ENCODE measurements at places on chromosomes 3 and 15.

DNA sequence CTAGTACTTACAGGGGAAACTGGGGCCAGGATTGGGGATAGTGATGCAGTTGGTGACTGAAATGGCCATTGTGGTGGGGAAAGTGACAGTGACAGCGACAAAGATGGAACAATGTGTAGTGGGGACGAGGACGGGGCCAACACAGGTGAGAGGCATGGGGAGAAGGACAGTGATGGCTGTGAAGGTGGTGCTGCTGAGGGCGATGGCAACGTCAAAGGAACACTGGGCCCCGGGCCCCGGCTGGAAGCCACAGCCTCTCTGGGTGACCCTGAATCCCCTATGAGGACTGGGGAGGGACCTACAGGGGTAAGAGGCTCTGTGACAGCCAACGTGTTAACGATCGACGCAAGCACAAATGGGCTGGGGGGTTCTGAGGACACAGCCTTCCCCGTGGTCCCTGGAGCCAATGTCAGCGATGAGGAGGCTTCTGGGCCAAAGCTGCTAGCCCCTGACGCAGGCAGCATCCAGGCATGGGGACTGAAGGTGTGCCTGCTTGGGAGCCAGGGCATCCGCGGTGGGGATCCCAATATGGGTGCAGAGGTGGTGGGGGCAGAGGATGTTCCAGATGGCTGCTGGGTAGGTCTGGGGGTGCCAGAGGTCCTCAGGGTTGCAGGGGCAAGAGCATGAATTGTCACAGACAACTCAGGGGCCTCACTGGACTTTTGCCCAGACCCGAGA, 25.2 kb upstream of the GOLGA6C start:
- DNase-seq, result no peak

GRCh38 chr15:89822611-89822950, 7.9 kb upstream of the ANPEP start:
- no peak for DNase-seq

DNA sequence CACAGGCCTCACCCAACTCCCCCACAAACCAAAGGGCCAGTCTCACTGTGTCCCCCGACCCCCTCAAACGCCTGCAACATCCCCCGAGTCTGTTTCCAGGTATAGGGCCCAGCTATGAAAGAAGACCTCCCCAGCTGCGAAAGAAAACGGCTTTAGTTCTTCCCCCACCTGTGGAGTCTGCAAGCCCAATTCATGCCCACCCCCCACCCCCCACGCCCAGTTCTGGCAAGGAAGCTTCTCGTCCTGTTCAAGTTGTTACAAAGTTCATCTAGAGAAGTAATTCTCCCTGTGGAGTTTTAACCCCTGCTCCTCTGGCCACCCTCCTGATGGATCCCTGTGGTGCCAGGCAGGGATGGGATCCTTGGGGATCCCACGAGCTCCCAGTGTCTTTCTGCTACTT, 54.4 kb downstream of the CCDC66 start:
- DNase-seq, result no peak

DNA sequence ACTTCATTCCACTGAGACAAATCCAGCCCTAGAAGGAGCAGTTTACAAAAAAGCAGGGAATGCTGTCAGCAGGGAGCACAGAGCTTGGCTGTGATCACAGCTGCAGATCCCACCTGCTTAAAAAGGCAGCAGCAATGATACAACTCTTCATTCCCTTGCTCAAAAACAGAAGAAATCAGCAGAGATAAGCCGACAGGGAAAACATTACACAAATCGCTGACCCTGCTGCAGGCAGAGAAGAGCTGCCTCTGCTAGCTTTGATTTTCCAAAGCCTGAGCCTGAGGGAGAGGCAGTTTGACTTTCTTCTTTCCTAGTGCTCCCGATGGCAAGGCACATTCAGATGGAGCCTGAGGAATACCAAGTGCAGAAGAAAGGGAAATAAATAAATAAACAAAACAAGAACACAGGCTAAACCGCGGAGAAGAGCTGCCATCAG, 80.2 kb downstream of the SHQ1 start:
- no peak for DNase-seq

GRCh38 chr15:69475769-69476358, 23.2 kb downstream of the RPLP1 start:
- peak; percentile 56 for DNase-seq

DNA sequence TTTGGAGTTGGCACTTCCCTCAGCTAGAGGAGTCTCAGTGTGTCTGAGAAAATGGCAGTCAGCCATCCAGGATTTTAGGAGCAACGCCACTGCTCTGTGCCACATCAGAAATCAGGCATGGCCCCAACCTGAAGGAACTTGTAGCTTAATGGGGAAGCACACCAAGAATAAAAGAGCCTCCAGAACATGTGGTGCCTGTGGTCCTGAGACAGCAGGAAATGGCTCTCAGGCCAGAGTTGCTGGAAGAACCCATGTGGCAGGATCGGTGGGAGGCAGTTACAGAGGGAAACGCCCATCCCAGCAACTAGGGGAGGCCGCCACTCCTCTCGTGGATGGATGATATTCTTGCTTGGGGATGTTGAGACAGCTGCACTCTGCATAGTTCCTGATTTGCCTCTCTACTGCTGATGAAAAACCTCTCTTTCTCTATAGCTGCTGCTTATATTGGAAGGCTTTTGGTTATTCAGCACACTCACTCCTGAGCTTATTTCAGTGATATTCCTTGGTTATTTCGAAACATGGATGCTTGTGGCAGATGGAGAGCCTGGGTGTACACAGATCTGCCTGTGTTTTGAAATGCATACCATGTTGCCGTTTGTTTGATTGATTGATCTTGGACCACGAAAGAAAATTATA, 52.4 kb downstream of the KLHL25 start:
- no peak for DNase-seq

DNA sequence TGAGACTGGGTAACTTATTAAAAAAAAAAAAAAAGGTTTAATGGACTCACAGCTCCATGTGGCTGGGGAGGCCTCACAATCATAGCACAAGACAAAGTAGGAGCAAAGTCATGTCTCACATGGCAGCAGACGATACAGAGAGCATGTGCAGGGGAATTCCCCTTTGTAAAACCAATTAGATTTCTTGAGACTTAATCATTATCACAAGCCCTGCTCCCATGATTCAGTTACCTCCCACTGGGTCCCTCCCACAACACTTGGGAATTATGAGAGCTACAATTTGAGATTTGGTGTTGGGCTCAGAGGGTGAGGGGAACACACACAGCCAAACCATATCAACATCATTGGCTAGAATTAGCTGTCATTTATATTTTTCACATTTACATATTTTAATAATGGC, 221.0 kb downstream of the RSRC1 start:
- DNase-seq, result no peak

GRCh38 chr15:72888811-72889210, 105.3 kb upstream of the ADPGK start:
- no peak for DNase-seq

GRCh38 chr3:59998058-59998457, 948.2 kb upstream of the CFAP20DC start:
- DNase-seq, result no peak

GRCh38 chr15:68683026-68683425, 104.2 kb downstream of the CORO2B start:
- DNase-seq, result no peak

GRCh38 chr15:59532770-59533379, 78.7 kb upstream of the GCNT3 start:
- peak; percentile 84 for DNase-seq

GRCh38 chr3:53773021-53773436, 73.2 kb downstream of the CHDH start:
- no peak for DNase-seq

- DNase-seq, result peak; percentile 33
Measured at GRCh38 chr3:182837855-182838454, 44.7 kb downstream of the ATP11B start.

GRCh38 chr3:98564282-98565005, 29.0 kb downstream of the CPOX start:
- peak; percentile 79 for DNase-seq

GRCh38 chr15:91380114-91380513, 280.1 kb downstream of the SV2B start:
- no peak for DNase-seq

GRCh38 chr3:134394380-134394779, 20.1 kb upstream of the AMOTL2 start:
- no peak for DNase-seq

DNA sequence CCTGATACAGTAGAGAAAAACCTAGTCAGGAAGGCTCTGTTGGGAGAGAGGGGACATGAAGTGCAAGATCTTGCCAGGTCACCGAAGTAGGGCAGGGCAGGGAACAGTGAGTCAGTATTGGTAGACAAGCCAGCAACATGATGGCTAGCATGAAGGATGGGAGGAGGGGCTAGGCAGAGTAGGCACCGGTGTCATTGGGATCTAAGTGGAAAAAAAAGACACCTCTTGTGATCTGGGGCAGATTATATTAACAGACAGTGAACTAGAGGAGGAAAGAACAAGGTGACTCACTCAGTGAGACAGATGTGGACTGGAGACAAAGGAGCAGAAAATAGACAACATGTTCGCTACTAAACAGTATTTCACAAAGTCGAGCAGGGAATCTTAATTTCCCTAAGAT, 149.2 kb upstream of the SLC24A5 start:
- DNase-seq, result no peak

GRCh38 chr3:40691452-40691861, 166.7 kb downstream of the ZNF621 start:
- no peak for DNase-seq

- no peak for DNase-seq
Measured at GRCh38 chr15:38398134-38398533, 55.8 kb upstream of the FAM98B start.

DNA sequence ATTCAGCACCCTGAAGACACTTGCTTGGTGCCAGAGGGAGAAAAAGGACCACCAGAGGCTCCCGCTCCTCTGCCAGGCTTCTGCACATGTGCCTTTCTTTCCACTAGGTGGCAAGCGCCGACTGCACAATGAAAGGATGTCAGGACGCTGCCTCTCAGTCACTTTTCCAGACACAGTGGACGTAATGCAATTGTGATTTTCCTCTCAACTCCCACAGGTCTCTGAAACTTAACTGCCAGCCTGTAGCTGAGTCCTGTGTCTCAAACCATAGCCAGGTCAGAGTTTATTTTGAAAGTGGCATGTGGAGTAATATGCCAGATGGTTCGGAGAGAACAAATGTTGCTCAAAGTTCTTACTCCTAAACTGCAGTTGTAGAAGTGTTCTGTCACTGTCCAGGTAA, 162.9 kb downstream of the ITPR1 start:
- DNase-seq, result peak; percentile 2

DNA sequence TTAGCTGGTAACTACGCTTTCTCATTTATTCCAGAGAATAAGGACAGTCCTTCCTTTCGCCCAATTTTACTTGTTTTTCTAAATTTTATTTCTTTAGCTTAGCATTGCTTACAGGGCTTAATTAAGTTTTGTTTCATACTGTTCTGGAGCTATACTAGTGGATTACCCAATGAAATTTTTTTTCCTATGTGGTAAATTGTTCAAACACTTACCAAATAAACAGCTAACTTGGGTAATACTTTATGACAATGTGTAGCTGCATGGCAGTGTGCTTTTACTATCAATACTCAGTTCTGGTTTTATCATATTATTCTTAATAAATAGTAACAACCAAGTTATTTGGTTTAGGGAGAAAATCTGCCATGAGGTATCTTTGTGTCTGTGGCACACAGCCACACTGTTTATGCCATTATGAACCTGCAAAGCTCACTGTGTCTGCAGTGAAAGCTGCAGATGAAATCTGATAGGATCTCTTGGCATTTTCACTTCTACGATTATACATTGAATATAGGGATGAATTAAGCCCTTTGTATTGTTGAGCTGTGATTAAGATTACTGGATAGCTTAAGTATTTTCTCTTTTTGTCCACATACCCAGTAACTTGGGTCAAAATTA, 37.2 kb downstream of the UBE2E2 start:
- no peak for DNase-seq
